ENCODE measurements at places on chromosomes 6 and 20.

- no peak for DNase-seq
These were observed 40.0 kb downstream of the EFCAB8 start for GRCh38 chr20:32898729-32899128.

- no peak for DNase-seq
These were observed 147.2 kb downstream of the VEGFA start for GRCh38 chr6:43916924-43917877.

- DNase-seq = no peak
These were observed 13.3 kb downstream of the PLCG1 start for GRCh38 chr20:41150664-41151063.

DNA sequence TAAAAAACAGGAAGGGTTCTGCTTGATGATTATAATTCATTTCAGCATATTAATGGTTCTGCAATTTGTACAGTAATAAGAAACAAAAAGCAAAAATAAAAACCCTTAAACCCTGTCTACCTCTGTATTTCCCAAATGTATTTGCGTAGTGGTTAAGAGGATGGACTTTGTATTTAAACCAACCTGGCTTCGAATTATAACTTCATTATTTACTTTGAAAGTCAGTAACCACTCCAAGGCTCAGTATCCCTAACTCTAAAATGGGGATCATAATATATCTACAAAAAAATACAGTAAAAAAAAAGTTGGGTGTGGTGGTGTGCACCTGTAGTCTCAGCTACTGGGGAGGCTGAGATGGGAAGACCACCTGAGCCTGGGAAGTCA lies 21.4 kb downstream of the PERP start:
- no peak for DNase-seq

DNA sequence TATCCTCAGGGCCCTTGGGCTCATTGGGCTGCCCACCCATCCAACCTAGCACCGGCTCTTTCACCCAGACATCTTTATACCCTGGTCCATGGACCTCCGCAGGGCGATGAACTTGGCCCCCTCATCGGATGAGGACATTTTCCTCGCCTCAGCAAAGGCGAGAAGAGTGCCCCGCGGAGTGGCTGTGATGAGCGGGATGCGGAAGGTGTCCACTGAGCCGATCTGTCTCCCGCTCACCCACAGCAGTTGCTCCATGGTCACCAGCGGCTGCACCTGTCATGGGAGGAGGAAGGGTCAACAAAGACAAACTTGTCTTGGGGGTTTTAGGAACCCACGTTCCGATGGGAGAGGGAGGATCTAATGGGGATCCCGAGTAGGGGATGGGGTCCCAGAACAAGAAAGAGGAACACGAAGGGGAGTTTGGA lies 690 bp downstream of the NEU1 start:
- DNase-seq = no peak

DNA sequence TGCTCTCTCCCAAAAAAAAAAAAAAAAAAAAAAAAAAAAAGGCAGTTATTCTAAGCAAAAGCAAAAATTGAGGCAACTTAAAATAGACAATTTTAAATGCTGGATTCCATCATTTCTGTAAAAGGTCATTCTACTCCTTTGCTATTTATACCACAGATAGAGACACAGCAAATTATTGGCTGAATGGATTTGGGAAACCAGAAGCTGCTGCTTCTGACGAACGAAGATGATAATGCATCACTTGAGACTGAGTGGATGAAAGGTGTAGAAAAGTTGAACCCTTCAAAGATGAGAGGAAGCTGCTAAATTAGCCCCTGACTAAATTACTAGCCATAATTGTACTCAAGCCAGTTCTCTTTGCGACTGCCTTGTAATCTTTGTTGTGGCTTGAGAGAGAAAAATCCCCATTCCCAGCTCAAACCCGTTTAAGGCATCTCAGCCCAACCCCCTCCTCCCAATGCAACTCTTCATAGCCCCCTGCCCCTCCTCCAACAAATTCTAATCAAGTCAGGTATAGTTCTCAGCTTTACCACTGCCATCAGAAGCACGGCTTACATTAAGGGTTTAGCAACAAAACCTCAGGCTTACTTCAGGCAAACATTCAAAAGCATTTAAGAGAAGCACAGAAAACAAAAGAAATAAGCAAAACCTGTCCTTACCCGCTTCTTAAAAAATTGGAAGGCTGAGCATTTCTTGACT lies 1.0 kb downstream of the SGK1 start:
- no peak for DNase-seq

DNA sequence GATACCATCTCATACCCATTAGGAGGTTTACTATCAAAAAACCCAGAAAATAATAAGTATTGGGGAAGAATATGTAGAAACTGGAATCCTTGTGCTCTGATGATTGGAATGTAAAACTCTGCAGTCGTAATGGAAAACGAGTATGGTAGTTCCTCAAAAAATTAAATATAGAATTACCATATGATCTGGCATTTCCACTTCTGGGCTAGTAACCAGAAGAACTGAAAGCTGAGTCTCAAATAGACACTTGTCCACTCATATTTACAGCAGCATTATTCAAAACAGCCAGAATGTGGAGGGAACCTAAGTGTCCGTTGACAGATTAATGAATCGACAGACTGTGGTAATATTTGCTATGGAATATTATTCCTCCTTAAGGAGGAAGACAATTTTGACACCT lies 44.3 kb downstream of the FOXC1 start:
- no peak for DNase-seq

DNA sequence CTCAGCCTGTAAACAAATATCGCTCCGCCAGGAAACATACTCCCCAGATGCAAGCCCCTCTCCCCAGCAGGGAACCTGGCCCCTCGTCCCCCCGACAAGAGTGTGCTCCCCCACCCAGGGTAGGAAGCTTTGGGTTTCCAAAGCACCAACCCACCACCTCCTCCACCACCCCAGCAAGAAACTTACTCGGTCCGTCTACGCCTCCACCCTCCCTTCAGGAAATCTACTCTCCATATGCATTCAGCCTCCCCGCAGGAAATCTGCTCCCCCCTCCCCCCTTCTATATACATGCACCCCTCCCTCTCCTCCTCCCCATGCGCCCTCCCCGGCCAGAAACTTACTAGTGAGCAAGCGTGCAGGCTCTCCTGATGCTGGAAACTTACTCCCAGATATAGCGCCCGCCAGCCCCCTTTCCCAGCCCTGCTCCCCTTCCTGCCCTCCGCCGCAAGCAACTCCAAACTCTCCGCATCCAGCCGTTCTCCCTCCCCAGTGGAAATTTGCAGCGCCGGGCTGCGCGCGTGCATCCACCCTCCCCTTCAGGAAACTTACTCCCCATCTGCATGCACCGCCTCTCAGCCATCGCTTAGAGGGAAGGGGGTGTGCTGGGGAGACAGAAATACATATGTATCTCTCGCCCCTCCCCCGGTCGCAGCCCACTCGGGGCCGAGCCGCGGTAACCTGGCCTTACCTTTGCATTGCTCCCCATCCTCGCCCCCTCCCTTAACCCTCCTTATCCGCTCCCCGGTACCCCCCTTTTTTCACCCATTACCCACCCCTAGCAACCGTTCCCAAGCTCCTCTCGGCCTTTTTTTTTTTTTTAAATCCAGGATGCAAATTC lies at the start of gene TRERF1:
TSS of gene TRERF1 (minus strand) at position 594 of the 838 bp plus-strand sequence. CDS start 182,336 bp downstream, outside the sequence.
- DNase-seq = peak; percentile 50

GRCh38 chr20:61092251-61092650 lies 159.8 kb upstream of the CDH4 start:
- no peak for DNase-seq

GRCh38 chr20:45049904-45050471 lies 50.9 kb downstream of the KCNS1 start:
- peak; percentile 32 for DNase-seq
